T-helper 1 cell (primary cell): ENCODE measurements at places on chromosomes 5 and 9.

DNA sequence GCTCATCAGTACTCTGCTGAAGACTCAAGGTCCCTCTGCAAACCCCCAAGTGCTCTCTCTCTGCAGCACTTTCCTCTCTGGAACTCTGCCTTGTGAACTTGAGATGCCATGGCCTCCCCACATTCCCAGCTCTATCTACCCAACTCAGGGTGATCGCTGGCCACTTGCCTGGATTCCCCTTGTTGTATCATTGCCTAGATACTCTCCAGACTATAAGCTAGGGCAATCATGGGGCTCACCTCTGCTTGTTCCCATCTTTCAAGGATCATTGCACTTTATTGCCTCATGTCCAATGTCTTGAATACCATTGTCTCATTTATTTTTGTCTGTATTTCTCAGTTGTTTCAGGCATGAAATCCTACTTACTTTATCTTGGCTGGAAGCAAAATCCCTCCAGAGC, 144.1 kb downstream of the PLPPR1 start:
- no peak for DNase-seq

DNA sequence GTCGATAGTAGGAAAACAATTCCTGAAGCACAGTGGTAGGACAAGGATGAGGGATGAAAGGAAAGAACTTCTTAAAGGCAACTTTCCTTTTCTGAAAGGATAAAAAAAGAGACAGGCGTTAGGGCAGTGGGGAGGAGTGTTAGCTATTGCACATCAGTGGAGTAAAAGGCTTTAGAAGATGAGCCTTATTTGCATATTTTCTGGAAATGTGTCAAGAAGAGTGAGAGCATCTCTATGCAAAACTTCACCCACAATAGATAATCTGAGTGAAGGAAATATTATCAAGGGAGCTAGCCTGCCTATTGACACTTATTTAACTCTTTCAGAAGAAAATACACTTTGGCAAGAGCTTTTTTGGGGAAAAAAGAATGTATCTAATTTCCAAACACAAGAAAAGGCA, 151.6 kb downstream of the MACIR start:
- DNase-seq, result no peak

DNA sequence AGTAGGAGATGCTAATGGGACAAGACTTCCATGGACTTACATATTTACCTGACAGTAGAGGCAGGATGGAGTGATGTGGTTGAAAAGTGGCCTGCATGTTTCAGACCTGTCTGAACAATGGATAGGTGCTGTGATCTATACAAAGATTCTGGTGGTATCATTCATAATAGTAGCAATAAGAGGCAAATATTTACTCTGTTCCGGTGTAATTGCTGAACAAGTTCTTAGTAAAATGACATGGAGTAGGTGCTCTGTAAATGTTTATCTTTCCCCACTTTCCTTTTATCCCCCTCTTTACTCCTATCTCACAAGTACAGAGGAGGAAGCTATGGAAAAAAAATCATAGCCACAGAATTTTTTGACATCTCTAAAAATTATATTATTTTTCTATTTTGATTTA, 159.0 kb upstream of the SLC12A2 start:
- no peak for DNase-seq

DNA sequence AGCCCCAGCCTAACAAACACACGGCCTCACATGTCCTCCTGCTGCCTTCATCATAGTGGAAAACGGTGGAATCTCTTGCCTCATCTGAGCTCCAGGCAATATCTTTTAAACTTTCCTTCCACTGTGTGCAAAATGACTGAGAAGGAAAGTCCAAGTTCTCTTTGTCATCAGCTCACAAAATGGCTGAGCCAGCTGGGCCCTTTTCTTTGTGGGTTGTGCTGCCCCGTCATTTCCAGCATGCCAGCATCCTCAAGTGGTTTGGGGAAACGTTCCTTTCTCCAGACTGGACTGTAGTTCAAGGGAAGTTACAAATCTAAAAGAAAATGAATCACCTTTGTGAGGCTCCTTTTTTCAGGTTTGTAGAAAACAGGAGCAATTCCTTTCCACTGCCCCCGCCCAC, 171.1 kb upstream of the FSTL4 start:
- no peak for DNase-seq

DNA sequence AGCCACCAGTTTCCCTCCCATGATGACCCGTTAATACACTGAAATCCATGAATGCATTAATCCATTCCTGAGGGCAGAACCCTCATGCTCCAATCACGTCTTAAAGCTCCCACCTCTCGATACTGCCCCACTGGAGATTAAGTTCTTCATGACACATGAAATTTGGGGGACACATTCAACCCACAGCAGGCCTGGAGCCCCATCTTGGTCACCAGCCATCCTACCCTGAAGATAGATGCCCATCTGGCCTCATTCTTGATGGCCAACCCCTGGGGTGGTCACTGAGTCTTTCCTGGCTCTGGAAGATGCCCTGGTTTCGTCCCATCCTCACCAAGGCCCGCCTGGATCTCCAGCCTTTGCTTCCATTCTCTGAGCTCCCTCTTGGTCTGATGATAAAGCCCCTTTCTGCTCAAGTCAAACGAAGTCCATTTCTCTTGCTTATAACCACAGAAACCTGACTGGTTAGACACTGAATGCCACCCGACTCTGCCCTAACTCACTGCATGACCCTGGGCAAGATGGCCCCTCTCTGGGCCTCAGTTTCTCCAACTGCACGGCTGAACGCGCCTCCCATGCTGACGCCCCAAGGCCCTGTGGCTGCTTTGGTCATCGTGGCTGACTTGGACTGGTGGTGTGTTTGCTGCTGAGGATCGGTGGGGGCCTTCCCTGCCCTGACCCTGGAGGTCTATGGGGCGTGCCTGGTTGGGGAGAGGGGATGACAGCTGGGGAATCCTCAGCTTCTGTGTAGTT, 138.4 kb upstream of the IER5L start:
- no peak for DNase-seq

GRCh38 chr5:141882594-141883183, 4.5 kb upstream of the PCDH1 start:
- DNase-seq, result no peak

GRCh38 chr5:33975852-33976251, 8.6 kb downstream of the SLC45A2 start:
- DNase-seq, result no peak

DNA sequence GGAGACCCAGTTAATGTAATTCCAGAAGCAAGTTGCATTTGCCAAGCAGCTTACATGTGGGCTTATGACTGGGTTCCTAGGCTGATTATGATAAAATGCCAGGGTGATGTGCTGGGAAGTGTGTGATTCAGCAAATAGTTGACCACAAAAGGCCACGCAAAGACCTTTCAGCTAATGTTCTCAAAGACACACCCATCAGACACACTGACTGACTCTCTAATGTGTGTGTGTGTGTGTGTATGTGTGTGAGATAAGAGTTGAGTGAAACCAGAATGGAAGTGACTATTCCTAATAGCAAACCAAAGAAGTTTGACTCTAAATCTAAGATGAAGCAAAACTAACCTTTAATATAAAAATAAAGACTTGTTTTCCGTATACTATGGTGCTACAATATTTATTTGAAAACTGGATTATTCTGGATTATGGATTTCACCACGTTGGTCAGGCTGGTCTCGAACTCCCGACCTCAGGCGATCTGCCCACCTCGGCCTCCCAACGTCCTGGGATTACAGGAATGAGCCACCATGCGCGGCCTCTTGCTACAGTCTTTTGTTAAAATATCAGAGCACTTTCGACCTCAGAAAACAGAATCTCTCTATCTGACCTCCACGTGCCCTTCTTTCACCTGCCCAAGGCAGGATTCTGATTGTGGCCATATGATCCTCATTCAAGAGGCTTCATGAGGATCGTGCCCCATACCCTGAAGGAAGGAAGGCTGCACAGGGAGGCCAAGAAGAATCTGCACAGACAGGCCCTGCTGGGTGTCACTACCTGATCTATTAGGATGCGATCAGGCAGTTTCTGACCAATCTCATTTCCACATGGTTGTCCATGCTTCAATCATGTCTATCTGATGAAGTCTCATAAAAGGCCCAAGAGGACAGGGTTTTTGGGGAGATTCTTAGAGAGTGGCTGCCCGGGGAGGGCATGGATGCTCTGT, 75.6 kb downstream of the USP20 start:
- DNase-seq, result no peak

GRCh38 chr5:92879806-92880543, 701.0 kb downstream of the NR2F1-AS1 start:
- DNase-seq, result no peak

DNA sequence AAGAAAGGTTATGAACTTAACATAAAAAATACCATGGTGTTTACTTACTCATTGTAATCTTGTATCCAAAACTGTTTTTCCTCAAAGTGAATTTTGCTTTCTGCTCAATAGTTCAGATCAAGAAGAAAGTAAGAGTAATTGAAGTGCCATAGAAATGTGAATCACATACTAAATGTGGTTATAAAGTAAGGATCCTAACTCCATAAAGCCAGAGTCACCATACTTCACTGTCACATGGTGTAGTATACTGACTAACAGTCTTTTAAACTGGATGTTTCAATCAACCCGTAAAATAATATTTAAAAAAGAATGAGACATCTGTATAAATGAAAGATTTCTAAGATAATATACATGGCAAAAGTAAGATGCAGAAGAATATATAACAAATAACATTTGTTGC, 72.1 kb downstream of the NIPBL start:
- DNase-seq, result no peak

DNA sequence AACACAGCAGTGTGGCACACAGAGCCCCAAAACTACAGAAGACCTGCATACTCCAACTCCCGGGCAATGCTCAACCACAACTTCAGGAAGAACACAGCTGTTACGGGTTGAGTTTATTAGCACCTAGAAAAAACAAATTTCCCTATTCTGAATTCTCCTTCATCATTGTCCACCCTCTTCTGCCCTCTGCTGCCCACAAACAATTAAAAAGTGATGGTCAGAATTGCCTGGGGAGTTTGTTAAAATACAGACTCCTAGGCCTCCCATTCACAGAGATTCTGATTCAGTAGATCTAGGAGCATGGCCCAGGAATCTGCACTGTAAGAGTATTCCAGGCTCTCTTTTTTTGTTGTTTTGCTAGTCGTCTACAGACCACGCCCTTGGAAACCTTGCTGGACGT, 310.6 kb downstream of the NDUFS4 start:
- DNase-seq, result no peak

GRCh38 chr5:33852319-33852718, 39.5 kb downstream of the ADAMTS12 start:
- no peak for DNase-seq

DNA sequence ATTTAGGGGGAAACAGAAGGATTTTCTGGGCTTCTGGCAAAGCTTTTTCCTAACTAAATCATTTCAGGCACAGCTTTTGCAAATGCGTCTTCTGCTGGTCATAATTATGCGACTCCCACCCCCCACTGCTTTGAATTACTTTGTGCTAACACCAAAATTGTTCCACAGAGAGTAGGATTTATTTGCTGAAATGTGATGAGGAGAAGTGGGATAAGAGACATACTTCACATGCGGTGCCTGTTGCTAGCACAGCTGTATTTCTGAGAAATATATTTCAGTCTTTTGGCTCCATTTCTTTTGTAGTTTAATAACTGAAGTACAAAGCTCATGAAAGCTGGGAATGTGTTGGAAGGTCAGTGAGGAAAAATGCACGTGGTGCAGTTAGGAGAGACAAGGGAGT, 83.2 kb upstream of the TAS2R1 start:
- DNase-seq, result no peak

DNA sequence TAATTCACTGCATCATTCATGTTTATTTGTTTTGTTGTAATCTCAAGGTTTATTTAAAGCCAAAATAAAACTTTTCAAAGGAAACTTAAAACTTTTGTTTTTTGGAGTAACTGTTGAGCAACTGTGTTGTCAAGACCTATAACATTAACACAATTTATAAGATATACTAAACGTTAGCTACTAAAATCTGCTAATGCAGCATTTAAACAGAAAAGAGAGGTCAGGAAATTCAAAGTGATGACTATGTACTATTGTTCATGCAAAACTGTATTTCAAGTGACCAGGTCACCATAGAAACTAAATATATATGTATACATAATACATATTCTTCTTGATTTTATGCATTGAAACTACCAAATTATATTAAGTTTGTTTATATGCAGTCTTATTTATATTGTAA, 1740.9 kb downstream of the EFNA5 start:
- DNase-seq, result no peak
